NCI-H1417 (cell line): ENCODE measurements at places on chromosomes 12 and 14.

GRCh38 chr12:104275689-104276088, 27.9 kb upstream of the EID3 start:
- peak; percentile 31 for DNase-seq

DNA sequence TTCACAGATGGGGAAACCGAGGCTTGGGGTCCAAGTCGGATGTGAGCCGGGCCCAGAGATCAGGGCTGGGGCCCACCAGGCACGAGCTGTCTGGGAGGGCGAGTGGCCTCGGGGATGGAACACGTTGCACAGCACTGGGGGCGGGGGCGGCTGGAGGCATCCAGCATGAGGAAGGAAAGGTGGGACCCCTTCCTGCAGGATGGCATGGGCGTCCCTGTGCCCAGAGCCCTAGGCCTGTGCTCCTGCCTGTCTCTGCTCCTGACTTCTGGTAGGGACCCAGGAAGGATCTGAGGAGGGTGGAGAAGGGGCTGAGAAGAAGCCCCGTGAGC, 183.4 kb downstream of the KIF26A start:
- no peak for DNase-seq

DNA sequence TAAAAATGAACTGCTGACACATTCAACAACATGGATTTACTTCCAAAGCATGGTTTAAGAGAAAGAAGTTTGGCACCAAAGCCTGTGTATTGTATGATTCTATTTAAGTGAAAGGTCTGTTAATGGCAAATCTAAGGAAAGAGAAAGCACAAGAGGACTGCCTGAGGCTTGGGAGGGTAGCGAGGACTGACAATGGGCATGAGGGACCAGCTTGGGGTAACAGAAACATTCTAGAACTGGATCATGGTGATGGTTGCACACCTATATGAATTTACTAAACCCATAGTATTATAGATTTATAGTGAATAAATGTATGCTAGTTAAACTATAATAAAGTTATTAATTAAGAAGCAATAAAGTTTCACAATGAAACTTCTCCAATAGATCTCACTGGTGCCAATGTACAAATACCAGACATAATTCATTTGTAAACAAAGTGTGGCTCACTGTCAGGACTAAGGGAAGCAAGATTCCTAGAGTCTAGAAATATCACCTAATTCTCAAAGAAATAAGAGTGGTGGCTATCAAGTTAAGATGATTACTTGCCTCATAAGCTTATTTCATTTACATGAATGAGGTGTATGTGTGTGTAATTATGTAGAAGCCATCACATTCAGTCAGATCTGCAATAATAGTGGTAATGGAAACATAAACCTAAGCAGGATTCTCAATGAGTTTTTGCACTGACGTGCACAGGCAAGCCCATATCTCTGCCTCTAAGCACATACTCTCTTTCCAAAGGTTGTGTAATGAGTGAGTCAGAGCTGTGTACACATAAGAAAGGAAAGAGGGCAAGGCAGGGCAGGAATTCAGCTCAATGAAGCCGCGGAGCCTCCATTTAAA, 353.4 kb downstream of the KCNH5 start:
- peak; percentile 91 for DNase-seq

DNA sequence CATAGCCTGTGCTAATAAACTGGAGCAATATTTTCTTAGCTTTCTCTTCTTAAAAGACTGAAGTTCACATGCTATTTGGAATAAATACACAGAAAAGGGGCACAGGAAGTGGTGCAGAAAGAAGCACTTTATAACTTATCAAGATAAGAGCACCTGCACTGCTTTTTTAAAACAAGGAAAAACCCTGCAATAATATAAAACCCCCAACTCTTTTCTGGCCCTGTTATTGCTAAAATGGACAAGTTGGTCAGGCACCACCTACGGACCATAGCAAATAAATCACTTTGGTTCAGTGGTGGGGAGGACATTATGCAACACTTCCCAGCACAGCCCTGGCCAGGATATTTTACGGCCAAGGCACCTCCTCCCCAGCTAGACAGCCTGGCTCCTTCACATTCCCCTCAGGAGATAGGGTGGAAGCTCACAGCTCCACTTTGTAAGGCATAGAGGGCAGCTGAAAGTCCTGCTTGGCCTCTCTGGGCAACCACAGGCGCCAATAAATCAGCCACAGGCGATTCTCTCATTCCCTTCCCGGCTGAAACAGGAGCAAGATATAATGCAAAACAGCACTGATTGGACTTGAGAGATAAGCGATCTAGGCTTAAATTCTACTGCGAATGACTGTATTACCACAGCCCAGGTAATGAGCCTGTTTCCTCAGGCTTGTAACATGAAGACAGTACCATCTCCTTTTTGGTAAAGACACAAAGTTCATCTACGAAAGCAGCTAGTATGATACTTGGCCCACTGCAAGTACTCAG, 2.0 kb downstream of the ZBTB25 start:
- DNase-seq, result peak; percentile 33

GRCh38 chr14:55340482-55340881, 69.3 kb downstream of the FBXO34 start:
- DNase-seq, result no peak

- no peak for DNase-seq
Measured at GRCh38 chr12:2857576-2857975, 737 bp upstream of the TEX52 start.

DNA sequence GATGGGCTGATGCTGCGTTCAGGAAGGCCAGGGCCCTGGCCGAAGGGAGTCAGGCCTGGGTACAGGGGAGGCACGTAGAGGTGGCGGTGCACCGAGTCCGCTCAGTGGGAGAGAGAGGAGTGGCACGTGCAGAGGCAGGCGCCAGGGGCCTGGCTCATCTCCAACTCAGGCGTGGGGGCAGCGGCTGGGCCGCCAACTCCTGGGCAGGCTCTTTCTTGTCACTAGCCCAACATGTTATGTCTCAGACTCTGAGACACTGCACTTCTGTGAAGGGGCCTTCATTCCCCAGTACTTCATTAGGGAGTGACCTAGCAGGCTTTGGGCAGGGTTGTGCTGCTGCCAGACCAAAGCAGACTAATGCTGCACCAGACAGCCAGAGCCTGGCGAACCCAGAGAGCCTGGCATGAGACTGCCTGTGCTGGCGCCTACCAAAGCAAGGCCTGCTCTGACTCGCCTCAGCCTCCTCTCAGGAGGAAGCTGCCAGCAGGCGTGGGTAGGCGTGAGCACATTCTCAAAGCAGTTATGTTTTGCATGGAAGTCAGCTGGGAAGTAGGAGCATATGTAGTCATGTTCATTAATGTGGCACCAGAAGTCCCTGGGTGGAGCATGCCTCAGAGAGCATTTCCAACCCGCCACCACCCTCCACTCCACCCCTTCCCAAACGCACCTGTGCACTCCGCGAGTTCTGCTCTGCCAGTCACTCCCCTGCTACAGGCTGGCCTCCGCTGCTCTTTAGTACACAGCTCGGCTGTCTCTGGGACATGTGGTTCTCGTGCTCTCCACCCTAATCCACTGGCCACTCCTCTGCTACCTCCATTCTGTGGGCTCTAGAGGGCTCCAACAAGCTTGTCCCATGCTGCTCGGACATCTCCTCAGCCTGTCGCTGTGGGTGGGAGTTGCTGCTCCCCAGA, 9.7 kb downstream of the CKB start:
- peak; percentile 86 for DNase-seq
